ENCODE measurements at places on chromosomes 3 and 15. TPM values are rescaled to one million over a fixed set of nuclear protein-coding genes. Genes with fewer than 3 reads are reported as not detected.

DNA sequence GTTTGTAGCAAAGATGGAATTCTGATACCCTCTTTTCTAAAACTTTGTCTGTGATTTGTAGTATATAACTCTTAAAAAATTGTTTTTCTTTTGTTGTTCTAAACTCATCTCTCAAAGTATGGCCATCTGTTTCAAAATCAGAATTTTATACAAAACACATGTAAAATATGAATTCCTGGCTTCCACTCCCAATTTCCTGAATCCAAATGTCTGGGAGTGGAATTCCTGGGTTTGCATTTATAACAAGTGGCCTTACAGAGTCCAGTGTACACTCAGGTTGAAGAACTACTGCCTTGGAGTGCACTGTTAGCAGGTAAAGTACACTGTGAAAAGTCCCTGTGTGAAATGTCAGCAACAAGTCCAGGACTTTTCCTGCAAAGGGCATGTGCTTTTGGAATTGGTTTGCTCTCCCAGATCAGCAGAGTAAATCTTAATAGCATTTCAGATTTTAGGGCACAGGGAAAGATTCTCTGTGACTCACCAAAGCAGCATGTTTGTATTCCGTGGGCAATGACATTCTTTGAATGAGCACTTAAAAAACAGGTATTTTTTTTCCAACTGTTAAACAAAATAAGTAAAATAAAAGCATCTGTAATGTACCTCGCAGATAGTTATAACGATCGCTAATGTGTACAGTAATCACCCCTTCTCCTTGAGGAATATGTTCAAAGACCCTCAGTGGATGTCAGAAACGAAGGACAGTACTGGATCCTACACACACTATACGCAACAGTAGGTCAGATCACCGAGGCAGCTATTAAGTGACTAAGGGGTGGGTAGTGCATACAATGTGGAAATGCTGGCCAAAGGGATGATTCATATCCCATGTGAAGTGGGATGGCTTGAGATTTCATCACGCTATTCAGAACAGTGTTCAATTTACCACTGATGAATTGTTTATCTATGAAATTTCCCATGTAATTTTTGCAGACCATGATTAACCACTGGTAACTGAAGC, 2.0 kb upstream of the CLDN16 start:
- H3K4me3 ChIP-seq: no peak overlapping the region
- no peaks in the 10 kb centered on the region for H3K4me1 ChIP-seq
- no peak overlapping the region for H3K27ac ChIP-seq
- H3K27me3 ChIP-seq: no peaks in the 10 kb centered on the region
- H3K36me3 ChIP-seq: no peaks in the 10 kb centered on the region

DNA sequence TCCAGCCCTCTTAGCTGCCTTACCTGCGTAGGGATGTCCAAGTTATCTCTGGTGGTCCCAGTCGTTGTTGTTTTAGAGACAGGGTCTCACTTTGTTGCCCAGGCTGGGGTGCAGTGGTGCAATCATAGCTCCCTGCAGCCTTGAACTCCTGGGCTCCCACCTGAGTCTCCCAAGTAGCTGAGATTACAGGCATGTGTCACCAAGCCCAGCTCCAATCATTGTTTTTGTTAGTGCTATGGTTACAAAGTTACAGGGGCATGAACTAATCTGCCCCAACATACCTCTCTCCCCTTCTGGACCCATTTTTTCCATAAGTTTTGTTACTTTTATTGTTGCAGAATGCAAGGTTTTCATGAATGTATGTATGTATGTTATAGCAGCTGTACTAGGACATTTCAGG, 54.7 kb downstream of the CTDSPL2 start:
- peaks cover 9% of the 10 kb centered on the region for H3K36me3 ChIP-seq
- H3K27ac ChIP-seq: no peak overlapping the region
- H3K4me1 ChIP-seq: peaks cover 17% of the 10 kb centered on the region
- no peak for DNase-seq
- H3K4me3 ChIP-seq: no peak overlapping the region
- H3K27me3 ChIP-seq: no peaks in the 10 kb centered on the region

DNA sequence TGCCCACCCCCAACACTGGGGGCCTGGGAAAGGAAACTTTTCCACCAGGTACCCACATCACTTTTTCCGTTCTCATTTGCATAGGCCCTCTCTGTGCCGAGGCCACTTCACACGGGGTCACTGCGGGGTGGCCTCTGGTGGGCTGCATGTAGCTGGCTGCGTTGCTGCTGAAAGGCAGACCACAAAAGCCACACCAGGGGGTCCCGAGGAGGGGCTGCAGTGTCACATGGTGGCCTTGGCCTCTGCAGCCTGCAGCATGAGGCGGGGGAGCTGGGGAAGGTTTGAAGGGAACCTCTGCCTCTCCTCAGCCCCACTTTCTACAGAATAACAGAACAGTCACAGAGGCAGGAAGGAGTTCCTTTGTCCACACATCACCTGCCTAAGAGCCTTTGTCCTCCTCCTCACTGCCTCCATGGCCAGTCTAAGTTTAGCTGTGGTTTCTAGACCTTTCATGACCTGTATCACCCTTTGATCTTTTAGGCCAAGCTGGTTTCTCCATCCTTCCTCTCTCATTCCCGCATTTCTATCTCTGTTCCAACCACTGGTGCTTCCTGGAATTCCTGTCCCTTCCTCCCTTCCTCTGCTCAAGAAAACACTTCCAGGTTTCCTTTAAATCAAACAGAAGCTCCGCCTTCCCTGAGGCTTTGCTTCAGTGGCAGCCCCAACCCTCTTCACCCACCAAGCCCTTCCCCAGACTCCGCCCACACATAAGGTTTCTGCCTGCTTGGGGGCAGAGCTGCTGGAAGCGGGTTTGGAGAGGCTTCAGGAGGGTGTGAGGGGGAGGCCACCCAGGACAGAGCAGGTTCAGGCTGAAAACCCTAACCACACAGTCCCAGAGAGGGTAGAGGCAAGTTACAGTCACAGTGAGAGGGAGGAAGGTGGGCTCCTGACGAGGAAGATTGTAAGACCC, 150.7 kb upstream of the TLE3 start:
- DNase-seq: no peak
- H3K27ac ChIP-seq: no peak overlapping the region
- no peaks in the 10 kb centered on the region for H3K4me1 ChIP-seq
- H3K36me3 ChIP-seq: no peaks in the 10 kb centered on the region

DNA sequence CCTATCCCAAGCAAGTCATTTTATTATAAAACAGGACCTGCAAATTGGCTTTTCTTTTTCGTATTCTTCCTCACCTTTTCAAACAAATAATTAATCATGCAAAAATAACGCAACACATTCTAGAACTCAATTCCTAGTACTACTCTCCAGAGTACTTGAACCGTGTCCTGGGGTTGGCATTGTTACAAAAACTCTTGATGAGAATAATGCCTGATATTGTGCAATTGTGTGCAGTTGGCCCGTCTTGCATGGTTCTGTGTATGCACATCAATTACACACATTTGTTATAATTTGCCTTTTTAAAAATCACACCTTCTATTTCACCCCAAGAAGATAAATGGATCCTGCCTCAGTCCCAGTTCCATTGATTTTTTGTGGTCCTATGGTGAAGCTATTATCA, 205.4 kb downstream of the EPHB1 start:
- no peak overlapping the region for H3K27ac ChIP-seq
- DNase-seq: no peak
- H3K36me3 ChIP-seq: no peaks in the 10 kb centered on the region
- peaks cover 18% of the 10 kb centered on the region for H3K27me3 ChIP-seq
- no peak overlapping the region for H3K4me3 ChIP-seq

- H3K27ac ChIP-seq: no peak overlapping the region
- DNase-seq: no peak
- H3K36me3 ChIP-seq: peaks cover 14% of the 10 kb centered on the region
- H3K27me3 ChIP-seq: no peaks in the 10 kb centered on the region
- H3K4me3 ChIP-seq: no peak overlapping the region
Measured at GRCh38 chr3:37986479-37987314, 3.9 kb upstream of the VILL start.

C3orf70 gene
- total RNA-seq: 1.4 TPM

NOX5 gene
- not detected for total RNA-seq

KCNMB2 gene
- total RNA-seq: 2.1 TPM

Data from left ventricle myocardium inferior (tissue), 1 donor.